ENCODE measurements at places on chromosomes 1 and 21. TPM values are rescaled to one million over a fixed set of nuclear protein-coding genes. Genes with fewer than 3 reads are reported as not detected.

The HSPA13 gene
- total RNA-seq = 50.4 TPM

DNA sequence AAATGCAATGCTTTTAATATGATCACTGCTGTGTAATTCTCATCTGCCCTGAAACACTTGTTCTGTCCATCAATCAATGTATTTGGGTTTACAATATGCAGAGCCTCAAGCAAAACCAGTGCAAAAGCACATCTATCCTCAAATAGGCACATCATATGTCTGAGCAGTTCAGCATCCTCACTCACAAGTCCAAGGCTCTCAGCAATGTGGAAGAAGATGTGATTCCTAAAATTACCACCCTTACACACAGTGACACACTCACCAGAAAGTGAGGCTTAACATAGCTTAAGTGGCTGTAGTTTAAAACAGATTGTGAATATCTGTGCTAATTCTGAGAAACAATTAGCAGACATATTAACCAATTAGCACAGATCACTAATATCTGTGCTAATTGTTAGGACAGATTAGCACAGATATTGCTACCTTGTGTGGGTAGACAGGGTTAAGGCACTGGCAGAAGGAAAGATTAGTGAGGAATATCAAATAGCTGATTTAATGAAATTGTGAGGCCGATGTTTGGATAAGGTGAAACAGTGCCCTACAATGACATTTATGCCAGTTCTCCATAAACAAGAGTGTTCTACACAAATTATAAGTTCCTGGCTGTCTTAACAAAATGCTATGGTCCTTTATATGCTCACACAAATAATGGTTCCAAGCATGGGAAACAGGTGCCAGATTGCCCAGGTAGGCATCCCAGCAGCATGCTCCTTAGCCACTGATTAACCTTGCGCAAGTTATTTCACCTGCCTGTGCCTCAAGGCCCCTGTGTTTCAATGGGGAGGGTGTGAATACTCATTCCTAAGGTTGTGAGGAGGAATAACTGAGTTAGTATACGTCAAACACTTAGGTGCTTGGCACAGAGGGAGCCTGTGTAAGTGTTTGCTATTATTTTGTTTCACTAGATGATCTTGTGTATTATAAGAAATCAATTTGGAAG lies 41.7 kb downstream of the MRPL39 start:
- peak overlapping the region; percentile 98 for H3K4me3 ChIP-seq
- peaks cover 68% of the 10 kb centered on the region for H3K4me1 ChIP-seq
- no peak for DNase-seq
- no peaks in the 10 kb centered on the region for H3K27me3 ChIP-seq
- peaks cover 77% of the 10 kb centered on the region for H3K36me3 ChIP-seq

DNA sequence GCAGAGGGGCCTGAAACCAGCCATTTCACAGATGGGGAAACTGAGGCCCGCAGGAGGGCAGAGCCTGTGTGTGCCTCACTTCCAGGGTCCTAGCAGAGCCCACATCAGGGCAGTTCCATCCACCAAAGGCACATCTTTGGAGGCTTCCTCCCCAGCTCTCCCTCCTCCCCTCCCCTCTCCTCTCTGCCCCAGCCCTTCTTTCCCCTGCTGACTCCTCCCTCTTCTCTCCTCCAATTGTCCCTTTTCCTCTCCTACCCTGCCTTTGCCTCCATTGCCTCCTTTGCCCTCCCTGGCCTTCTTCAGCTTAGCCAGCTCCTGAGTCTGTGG lies 56.6 kb downstream of the TMEM53 start:
- no peak overlapping the region for H3K27ac ChIP-seq
- no peaks in the 10 kb centered on the region for H3K27me3 ChIP-seq
- no peak overlapping the region for H3K4me3 ChIP-seq
- no peaks in the 10 kb centered on the region for H3K36me3 ChIP-seq

DNA sequence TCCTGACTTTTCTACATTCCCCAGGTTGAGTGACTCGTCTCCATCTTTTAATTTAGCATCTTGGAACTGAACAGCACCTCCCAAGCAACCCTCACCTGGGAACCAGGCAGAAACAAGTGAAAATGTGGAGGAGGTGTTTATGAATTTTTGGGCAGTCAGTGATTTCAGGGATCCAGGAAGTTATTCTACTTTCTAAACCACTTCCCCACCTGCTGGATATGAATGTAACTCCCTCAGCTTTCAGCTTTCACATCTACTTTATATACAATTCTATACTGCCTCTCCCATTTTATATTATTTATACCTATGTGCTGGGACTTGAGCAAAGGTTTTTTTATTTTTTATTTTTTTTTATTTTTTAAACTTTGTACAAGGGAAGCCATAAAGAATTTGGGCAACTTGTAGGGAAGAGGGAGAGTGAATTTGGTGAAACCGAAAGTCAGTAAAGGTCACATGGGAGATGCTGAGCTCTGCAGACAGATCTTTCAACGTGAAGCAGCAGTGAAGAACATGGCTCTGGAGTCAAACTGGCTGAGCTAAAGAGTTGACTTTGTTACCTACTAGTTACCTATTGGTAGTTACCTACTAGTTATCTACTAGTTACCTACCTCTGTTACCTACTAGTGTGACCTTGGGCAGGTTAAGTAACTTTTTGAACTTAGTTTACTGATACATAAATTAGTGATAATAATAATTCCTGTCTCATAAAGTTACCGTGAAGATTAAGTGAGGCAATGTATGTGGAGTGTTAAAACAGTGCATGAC lies 45.5 kb downstream of the DDR2 start:
- peaks cover 5% of the 10 kb centered on the region for H3K27me3 ChIP-seq
- no peaks in the 10 kb centered on the region for H3K36me3 ChIP-seq
- no peak overlapping the region for H3K4me3 ChIP-seq
- H3K27ac ChIP-seq = no peak overlapping the region
- H3K4me1 ChIP-seq = no peaks in the 10 kb centered on the region
- no peak for DNase-seq

DNA sequence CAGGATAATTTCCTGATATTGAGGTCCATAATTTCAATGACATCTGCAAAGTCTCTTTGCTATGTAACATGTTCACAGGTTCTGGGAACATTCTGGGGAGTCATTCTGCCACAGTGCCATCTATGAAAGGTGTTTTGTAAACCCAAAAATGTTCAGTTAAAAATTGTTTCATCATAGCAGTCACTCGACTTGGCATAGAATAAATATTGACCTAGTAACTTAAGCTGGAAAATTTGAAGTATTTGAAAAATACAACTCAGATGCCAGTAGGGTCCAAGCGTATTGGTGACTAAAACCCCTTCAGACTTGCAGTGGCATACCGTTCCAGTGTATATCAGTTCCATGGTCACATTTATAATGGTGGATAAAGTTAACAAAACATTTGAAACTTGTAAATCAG lies 6.8 kb downstream of the DESI2 start:
- H3K36me3 ChIP-seq = peaks cover 25% of the 10 kb centered on the region
- DNase-seq = no peak
- H3K4me1 ChIP-seq = peaks cover 17% of the 10 kb centered on the region
- H3K4me3 ChIP-seq = no peak overlapping the region
- H3K27ac ChIP-seq = no peak overlapping the region
- H3K27me3 ChIP-seq = no peaks in the 10 kb centered on the region

GRCh38 chr1:85325920-85326319 lies 49.5 kb upstream of the BCL10 start:
- peaks cover 5% of the 10 kb centered on the region for H3K4me1 ChIP-seq
- no peak for DNase-seq
- H3K27ac ChIP-seq = no peak overlapping the region
- H3K36me3 ChIP-seq = no peaks in the 10 kb centered on the region
- no peak overlapping the region for H3K4me3 ChIP-seq

DNA sequence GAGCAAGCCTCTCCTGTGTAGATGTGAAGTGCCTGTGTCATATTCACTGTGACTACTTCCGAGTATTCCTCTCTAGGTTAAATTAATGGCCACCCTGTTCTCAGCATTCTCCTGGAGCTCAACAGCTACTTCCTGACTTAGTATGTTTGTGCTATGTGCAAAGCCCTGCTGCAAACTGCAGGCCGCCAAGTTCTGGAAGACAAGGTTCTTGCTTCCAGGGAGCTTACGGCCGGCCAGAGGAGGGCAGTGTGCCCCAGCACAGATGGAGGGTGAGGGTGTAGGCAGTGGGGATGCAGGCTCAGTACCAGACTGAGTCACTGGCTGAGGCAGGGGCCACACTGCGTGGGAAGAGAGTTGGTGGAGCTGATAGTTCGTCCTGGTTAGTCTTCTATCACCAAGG lies 43.2 kb downstream of the ELK4 start:
- peaks cover 3% of the 10 kb centered on the region for H3K27me3 ChIP-seq
- no peaks in the 10 kb centered on the region for H3K36me3 ChIP-seq
- no peak overlapping the region for H3K27ac ChIP-seq
- no peak overlapping the region for H3K4me3 ChIP-seq
- H3K4me1 ChIP-seq = peaks cover 17% of the 10 kb centered on the region
- no peak for DNase-seq

DNA sequence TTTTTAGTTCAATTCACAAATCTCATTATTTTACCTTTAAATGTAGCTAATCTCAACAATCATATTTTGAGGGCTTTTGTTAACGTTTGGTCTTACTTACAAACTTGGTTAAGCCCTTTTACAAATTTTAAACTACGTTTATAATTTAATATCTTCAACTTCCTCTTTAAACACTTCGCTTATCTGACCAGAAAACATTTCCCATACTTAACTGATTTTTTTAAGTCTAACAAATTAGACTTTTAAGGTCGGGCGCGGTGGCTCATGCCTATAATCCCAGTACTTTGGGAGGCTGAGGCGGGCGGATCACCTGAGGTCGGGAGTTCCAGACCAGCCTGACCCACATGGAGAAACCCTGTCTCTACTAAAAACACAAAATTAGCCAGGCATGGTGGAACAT lies 300.9 kb downstream of the LMX1A start:
- H3K4me1 ChIP-seq = no peaks in the 10 kb centered on the region
- H3K4me3 ChIP-seq = no peak overlapping the region
- no peaks in the 10 kb centered on the region for H3K36me3 ChIP-seq
- DNase-seq = no peak
- no peak overlapping the region for H3K27ac ChIP-seq
- peaks cover 11% of the 10 kb centered on the region for H3K27me3 ChIP-seq

- H3K27me3 ChIP-seq = peaks cover 7% of the 10 kb centered on the region
- H3K4me1 ChIP-seq = no peaks in the 10 kb centered on the region
- H3K36me3 ChIP-seq = no peaks in the 10 kb centered on the region
- H3K4me3 ChIP-seq = no peak overlapping the region
These were observed 65.2 kb upstream of the KCNE2 start for GRCh38 chr21:34298534-34299167.

GRCh38 chr1:65112811-65113210 lies 35.2 kb upstream of the AK4 start:
- H3K36me3 ChIP-seq = no peaks in the 10 kb centered on the region
- H3K4me1 ChIP-seq = no peaks in the 10 kb centered on the region
- DNase-seq = no peak
- H3K27ac ChIP-seq = no peak overlapping the region
- no peak overlapping the region for H3K4me3 ChIP-seq
- H3K27me3 ChIP-seq = peaks cover 7% of the 10 kb centered on the region

DNA sequence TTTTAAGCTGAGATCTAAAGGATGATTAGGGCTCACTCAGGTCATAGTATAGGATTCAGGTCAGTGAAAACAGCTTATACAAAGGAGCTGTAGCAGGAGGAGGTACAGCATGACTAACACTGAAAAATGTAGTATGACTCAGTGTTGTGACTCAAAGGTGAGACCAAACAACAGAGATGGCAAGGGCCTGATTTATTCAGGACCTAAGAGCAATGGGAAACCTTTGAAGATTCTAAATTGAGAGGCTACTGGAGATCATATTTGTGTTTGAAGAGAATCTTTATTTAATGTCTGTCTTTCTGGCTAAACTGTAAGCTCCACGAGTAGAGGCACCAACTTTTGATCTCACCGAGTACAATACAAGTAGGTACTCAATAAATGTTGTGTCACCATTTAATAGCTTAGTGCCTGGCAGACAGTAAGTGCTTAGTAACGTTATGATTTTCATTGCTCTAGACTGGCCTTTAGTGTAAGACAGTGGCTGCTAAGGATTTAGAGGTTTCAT lies 43.5 kb downstream of the PRKAA2 start:
- H3K27ac ChIP-seq = no peak overlapping the region
- DNase-seq = no peak
- no peaks in the 10 kb centered on the region for H3K36me3 ChIP-seq
- H3K4me1 ChIP-seq = no peaks in the 10 kb centered on the region

DNA sequence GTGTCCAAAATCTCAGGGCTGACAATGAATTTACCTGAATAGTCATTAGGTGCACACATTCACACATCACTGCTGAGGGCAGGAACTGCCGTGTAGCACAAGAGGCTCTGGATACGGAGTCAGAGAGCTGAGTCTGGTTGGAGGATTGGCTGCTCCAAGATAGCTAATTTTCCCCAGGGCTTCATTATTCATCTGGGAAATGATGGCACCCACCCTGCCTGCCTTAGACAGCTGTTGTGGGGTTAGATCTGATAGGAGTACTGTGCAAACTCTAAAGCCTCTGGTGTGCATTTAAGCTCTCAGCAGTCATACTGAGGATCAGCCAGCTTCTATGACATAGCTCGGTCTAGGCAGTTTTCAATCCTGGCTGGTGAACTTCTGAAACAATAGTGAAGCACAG lies 67.0 kb downstream of the LMX1A start:
- no peaks in the 10 kb centered on the region for H3K36me3 ChIP-seq
- peaks cover 11% of the 10 kb centered on the region for H3K27me3 ChIP-seq
- DNase-seq = no peak
- H3K27ac ChIP-seq = no peak overlapping the region
- H3K4me1 ChIP-seq = no peaks in the 10 kb centered on the region
- no peak overlapping the region for H3K4me3 ChIP-seq
